Activated CD4-positive, alpha-beta T cell treated with anti-CD3 and anti-CD28 coated beads for 24 hours (primary cell): ENCODE measurements at places on chromosomes 7 and 10.
A peak's percentile ranks its signal among the peaks of the same experiment; 100 is the strongest.

GRCh38 chr10:105644091-105644490 lies 1003.0 kb downstream of the SORCS3 start:
- no peak for DNase-seq

GRCh38 chr7:34070511-34071323 lies 165.4 kb downstream of the BMPER start:
- DNase-seq, result no peak

DNA sequence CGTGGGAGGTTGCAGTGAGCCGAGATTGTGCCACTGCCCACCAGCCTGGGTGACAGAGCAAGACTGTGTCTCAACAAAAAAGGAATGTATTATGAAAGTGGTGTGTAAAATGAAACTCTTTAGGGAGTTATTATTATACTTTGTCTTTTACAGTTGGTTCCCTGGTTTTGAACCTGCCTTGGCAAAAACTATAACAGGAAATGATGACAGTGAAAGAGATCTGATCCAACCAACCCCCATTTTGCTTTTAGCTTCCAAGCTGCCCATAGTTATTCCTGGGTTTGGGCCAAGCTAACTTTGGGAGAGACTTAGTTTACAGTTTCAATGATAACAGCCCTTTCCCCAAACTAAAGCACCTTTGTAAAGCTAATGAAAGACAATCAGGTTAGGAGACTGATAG lies 34.1 kb upstream of the NMT2 start:
- no peak for DNase-seq

DNA sequence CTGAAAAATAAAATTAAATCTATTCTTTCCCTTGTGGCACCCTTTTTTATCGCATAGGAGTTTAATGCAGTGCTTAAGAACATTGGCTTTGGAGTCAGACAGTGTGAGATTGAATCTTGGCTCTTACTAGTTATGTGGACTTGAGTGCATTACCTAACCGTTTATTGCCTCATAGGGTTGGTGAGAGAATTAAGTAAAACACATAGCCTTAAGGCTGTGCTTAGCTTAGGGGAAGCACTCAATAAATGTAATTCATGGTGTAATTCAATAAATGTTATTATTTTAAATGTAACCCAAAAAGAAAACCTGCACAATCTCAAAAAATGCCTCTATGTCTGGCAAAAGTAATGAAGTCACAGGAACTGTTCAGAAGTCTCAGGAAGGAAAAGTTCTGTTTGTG lies 2.7 kb downstream of the STK17A start:
- no peak for DNase-seq

DNA sequence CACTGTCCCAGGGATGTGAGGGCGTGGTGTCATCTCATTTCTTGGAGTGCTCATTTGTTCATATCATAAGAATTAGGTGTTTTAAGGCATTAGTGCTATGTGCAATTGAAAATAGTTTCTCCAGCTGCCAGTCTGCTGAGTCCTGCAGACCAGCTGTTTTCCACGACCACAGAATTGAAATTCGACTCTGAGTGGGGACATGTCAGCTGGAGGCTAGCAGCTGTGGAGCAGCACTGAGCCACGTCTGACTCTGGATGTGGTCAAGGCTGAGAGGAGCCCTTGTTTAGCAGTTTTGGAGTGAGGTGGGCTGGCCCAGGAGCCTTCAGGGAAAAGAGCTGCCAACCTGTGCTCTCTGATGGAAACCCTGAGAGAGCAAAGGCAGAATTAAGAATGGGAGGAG lies 156.3 kb upstream of the GRB10 start:
- DNase-seq, result no peak

DNA sequence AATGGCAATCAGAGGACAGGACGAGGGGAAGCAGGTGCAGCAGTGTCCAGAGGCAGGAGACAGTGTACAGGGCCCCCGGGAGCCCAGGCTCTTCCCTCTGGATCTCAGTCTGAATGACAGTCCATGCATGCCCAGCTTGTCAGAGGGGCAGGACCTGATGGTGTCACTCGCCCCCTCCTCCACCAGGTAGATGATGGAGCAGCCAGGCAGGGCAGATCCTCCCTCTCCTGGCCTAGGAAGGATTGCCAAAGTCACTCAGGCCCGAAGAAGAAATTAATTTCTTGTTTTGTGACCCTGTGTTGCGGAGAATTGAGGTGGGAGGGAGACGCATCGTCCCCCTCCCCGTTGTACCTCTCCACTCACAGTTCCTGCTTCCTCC lies 4.0 kb downstream of the VSTM4 start:
- no peak for DNase-seq

- no peak for DNase-seq
These were observed 107.3 kb upstream of the SGCE start for GRCh38 chr7:94763268-94763667.

DNA sequence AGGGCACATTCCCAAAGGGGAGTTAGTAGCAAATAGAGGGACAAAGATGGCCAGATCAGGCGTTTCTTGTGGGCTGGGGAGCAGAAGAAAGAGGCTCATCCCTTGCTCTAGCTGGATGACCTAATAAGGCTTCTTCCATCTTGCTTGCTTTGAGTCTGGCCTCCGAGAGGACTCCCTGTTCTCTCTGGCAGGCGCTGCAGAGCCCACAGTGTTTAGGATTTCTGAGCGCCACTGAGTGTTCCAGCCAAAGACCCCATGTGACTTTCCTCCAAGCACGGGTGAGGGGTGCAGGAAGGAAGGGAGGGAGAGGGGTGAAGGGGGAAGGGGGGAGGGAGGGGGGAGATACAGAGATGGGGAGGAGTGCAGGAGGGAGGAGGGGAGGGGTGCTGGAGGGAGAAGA lies 203.8 kb upstream of the SVIL start:
- DNase-seq, result no peak

- no peak for DNase-seq
These were observed 4.4 kb upstream of the MNX1 start for GRCh38 chr7:157014635-157015555.

- no peak for DNase-seq
These were observed 49.0 kb upstream of the ABI1 start for GRCh38 chr10:26909753-26910152.

- no peak for DNase-seq
These were observed 73.2 kb downstream of the POT1 start for GRCh38 chr7:124856299-124856888.

DNA sequence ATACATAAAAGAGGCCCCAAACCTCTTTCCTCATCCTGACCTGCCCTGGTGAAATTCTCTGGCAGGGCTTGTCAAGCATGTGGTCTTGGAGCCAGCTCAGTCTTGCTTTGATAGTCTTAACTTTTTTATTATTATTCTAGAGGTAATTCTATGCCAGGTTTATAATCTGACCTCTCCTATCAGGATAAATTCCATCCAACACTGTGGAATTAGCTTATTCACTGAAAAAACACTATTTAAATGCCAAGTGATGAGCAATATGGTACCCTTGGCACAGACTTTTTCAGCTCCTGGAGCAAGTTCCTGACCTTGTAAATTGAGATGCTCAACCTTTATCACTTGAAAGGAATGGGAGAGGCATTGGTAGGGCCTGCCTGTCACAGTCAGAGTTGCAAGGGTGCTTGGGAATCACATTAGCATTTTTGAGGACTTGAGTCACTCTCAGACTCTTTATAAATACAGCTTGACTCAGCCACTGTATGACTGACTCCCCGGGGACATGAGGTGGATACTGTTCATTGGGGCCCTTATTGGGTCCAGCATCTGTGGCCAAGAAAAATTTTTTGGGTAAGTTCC lies at the start of gene CPA4:
Gene CPA4 (plus strand): TSS at position 480 of the 576 bp plus-strand sequence. CDS start 20 bp downstream, at position 500.
- DNase-seq, result no peak

DNA sequence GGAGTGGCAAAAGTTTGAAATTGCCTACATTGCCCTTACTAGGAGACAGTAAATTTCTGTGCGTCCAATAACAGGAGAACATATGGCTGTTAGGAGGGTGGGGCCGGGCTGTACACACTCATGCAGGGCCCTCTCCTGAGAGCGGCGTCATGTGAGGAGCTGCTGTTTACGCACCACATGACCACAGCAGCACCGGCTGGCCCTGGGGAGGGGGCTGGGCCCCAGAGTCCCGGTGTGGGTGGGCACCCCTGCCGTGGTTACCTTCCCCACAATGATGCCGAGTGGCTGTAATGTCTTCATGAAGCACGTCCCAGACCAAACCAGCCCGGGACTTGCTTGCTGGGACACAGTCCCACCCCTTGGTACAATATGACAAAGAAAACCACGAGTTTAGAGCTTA lies 308.7 kb downstream of the DNAJB6 start:
- DNase-seq, result no peak

- DNase-seq, result no peak
These were observed 1157.6 kb upstream of the CELF2 start for GRCh38 chr10:9860045-9860444.

GRCh38 chr10:98957801-98958200 lies 277.9 kb downstream of the HPSE2 start:
- DNase-seq, result no peak

DNA sequence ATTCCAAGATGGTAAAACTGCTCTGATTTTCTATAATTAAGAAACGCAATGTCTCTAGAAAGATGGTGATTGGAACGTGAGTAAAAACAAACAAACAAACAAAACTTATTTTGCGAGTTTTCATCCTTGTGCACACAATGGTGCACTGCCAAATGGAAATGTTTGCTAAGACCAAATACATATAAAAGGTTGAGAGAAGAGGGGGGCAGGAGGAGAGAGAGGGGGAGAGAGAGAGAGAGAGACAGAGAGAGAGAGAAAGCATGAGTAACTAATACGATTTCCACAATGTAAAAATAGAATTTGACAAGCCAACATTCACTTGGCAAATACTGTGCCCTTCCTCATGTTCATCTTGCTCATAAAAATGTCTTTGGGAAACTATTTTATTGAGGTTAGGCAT lies 375.4 kb downstream of the CNTNAP2 start:
- DNase-seq, result no peak

DNA sequence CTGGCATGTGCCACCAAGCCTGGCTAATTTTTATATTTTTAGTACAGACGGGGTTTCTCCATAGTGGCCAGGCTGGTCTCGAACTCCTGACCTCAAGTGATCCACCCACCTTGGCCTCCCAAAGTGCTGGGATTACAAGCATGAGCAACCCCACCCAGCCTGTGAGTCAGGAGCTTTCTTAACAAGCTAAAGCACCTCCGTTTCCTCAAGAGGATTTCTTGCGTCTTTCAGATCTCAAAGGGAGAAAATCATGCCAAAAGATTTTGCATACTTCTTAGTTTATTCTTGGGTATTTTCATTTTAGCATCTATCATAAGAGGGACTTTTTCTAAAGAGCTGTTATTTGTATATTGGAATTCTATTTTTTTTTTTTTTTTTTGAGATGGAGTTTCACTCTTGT lies 47.9 kb upstream of the FOXK1 start:
- no peak for DNase-seq

- no peak for DNase-seq
These were observed 111.9 kb upstream of the FAM20C start for GRCh38 chr7:80259-81067.

DNA sequence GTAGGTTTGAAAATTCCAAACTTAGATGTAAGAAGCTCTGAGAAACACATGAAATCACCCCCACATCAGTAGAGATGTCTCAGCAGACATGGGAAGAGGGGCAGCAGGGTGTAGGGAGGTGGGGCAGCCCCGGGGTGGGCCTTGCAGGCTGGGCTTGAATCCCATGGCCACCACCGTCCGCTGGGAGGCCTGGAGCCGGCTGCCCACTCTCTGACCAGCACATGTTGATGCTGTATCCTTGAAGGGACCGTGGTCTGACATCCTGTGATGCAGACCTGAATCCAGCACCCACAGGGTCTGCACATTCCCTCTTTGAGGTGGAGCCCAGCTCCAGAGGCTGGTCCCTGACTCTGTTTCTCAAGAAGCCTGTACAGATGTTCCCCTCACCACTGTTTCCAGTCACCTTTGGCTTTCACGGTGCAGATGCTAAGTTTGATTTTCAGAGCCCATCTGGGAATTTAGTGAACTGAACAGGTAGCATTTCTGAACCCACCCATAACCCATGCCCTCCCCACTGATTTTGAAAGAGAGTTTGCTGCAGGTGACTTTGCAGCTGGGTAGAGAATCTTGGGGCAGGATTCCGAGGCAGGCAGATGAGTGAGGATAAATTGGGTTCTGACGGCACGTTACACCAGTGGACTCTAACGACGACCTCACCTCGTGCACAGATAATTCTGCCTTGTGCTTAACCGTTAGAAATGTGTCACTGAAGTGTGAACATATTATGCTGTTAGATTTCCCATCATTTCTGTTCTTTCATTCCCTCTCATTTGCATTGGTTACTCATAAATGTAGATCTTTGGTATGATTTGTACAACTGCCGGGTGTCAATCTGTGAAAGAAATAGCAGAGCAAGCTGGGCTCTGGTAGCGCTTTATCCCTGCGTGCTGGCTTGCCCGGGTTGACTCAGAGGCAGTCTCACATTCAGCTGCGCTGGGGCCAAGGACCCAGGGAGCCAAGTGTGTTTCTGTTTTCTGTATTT lies 45.7 kb downstream of the IKZF1 start:
- DNase-seq, result peak; percentile 75

DNA sequence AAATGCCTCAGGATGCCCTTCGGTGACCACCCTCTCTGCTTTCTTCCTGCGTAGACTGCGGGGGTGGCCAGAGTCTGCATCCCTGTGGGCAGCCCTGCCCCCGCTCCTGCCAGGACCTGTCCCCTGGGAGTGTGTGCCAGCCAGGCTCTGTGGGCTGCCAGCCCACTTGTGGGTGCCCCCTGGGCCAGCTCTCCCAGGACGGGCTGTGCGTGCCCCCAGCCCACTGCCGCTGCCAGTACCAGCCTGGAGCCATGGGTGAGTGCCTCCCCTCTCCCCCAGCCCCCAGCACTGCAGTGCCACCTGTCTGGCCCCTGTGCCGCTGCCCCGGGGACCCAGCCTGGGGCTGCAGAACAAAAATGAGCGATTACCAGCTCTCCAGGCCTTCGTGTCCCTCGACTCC lies 23.1 kb upstream of the ZNF862 start:
- no peak for DNase-seq

DNA sequence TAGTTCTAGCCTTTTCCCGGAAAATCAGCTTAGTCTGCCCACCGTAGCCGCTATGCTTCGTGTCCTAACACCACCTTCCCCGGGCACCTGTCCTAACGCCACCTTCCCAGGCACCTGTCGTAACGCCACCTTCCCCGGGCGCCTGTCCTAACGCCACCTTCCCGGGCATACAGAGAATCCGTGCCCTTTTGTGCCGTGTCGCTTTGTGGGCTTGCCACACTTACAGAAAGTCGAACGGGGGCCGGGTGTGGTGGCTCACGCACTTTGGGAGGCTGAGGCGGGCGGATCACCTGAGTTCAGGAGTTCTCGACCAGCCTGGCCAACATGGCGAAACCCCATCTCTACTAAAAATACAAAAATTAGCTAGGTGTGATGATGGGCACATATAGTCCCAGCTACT lies 73.6 kb upstream of the DNAJB6 start:
- no peak for DNase-seq

GRCh38 chr10:102163342-102163989 lies 11.3 kb downstream of the NOLC1 start:
- DNase-seq, result no peak

- no peak for DNase-seq
These were observed 9.3 kb downstream of the FXYD4 start for GRCh38 chr10:43380610-43381222.

DNA sequence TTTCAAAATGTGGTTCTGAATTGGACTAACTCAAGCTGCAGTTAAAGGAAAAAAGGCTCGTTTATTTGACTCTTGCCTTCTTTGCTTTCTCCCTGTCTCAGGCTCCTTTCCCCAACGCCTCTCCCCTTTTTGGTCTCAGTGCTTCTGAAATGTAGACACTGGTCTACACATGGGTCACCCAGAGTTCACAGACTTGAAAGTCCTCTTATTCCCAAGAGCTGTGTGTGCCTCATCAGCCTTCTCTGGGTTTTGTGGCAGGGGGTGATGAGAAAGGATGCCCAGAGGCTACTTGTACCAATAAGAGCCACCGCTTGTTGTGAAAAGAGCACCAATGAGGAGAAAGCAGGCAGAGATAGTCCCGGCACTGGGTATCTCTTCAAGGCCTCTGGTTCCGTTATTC lies 125.7 kb downstream of the BICC1 start:
- no peak for DNase-seq

- DNase-seq, result no peak
These were observed 288.9 kb downstream of the BBS9 start for GRCh38 chr7:33418251-33418701.
